ENCODE measurements at places on chromosomes 4 and X.

DNA sequence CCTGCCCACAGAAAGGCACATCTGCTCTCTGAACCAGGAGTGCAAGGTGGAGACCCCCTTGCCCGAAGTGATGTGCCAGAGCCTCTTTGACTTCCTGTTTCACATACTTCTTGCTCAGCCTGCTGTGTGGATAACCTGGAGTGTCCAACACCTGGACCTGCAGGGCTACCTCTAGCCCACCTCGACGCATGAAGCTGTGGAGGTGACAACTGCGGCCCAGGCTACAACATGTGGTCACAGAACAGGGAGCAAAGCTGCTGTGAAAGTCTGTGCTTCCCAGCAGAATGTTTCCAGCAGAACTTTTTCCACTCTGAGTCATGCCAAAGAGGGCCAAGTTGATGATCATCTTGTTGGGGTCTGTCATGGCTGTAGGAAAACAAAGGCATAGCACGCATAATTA lies 1.5 kb downstream of the GIMD1 start:
- DNase-seq, result no peak

DNA sequence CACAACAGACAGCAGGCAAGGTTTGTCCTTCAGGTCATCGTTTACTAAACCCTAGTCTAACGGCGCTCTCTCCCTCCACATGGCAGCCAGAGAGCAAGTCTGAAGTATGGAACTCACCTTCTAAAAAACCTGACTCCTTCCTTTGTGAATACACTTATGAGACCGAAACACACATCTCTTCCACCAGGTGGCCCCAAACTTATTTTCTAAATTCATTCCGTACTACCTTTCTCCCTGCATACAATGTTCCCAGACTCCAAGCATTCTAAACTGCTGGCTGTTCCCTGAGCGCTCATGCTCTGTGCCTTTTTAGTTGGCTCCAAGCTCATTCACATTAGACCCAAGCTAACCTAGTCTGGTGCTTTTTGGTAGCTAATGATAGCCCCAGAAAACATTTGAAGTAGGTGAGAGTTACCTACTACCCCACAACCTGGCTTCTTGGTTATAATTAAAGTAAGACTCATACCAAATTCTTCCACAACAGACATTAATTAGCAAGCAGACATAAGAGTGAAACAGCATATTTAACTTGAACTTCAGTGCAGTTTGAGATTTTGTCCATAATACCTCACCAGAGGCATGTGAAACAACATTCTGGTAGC lies 67.6 kb upstream of the DCLK2 start:
- no peak for DNase-seq

GRCh38 chr4:146333895-146334262 lies 119.5 kb downstream of the REELD1 start:
- DNase-seq, result no peak

GRCh38 chr4:42282081-42282901 lies 115.0 kb upstream of the SHISA3 start:
- no peak for DNase-seq

DNA sequence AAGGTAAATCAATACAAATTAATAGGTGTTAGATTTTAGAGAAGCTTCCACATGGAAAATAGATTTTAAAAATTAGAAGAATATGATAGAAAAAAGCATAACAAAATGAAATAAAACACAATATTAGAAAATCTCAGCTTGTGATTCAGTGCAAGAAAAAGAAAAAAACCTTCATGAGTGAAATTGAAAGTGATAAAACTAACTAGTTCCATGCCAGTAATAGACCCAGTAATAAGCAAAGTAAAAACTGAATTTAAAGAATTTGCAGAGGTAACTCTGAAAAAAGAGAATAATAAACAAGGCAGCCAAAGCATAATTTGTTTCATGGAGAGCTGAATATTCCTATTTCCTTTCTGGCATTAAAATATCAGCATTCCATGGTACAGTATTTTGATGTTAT lies 174.3 kb upstream of the TENM3 start:
- DNase-seq, result no peak

DNA sequence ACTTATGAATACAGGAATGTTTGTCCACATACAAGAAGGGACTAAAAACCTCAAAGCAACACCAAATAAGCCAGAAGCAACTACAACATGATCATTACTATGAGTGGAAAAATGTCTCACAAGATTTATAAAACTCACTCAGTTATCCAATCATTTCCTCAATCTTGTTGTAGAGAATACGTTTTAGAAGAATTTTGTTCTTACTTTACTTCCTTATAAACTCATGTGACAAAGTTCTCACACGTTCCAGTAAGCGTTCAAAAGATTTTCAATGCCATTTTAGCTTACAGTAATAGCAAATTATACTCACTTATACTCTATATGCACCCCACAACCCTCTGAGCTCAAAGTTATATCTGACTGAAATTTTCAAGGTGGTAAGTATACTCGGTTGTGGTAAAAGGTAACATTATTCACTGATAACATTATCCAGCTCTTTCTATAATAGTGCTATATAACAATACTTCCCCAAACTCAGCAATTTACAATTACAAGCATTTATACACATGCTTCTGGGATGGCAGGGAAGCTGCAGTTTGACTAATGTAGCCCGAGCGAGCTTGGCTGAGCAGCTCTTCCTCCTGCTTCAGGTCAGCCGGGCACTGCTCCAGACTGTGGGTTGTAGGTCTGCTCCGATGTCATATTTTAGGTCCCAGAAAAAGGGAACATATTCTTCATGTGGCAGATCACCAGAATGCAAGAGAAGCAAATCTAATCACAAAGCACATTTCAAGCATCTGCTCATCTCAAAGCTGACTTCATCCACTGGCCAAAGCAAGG lies 226.3 kb downstream of the RCHY1 start:
- DNase-seq, result no peak

- DNase-seq, result no peak
Measured at GRCh38 chrX:32933548-32933947, 277.8 kb downstream of the DMD start.

- no peak for DNase-seq
Measured at GRCh38 chr4:111028795-111029194, 405.9 kb upstream of the PITX2 start.

DNA sequence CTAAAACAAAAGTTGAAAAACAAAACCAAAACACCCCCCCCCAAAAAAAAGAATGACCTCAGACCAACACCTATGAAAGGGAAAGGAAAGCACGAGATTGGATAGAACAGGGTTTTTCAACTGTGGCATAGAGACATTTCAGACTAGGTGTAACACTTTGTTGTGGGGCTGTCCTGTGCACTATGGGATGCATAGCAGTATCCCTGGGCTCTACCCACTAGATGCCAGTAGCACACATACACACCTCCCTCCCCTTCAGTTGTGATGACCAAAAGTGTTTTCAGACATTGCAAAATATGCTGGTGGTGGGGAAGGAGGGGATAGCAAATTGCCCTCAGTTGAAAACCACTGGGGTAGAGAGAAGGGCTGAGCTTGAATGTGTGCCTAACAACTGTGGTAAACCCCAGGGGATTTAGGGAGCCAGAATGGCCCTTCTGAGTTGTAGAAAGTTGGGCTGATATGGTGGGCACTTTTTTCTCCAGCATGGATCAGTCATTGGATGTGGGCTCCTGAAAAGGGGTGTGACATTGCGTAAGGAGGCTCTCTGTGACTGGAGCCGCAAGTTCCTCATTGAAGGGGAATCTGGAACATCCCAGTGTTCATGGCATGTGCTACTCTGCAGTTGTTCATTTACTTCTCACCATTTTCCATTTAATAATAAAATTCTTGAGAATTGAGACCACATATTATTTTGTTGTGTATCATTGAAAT lies 8.8 kb upstream of the GEMIN8 start:
- no peak for DNase-seq

- no peak for DNase-seq
Measured at GRCh38 chr4:102599455-102599854, 98.3 kb downstream of the NFKB1 start.

GRCh38 chrX:49040376-49040955 lies 2.7 kb downstream of the TFE3 start:
- no peak for DNase-seq

- DNase-seq, result no peak
Measured at GRCh38 chr4:110597582-110597981, 25.3 kb downstream of the PITX2 start.

- no peak for DNase-seq
Measured at GRCh38 chr4:134911941-134912340, 710.4 kb upstream of the PABPC4L start.

DNA sequence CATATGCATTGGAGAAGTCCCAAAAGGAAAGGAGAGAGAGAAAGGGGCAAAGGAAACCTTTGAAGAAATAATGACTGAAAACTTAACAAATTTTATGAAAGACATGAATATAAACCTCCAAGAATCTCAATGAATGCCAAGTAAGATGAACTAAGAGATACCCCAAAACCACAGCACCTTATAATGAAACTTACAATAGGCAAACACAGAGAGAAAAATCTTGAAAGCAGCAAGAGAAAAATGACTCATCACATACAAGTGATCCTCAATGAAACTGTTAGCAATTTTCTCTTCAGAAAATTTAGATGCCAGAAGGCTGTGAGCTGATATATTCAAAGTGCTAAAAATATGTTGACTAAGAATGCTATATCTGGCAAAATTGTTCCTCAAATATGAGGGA lies 10.1 kb downstream of the SMIM10L2A start:
- DNase-seq, result no peak

DNA sequence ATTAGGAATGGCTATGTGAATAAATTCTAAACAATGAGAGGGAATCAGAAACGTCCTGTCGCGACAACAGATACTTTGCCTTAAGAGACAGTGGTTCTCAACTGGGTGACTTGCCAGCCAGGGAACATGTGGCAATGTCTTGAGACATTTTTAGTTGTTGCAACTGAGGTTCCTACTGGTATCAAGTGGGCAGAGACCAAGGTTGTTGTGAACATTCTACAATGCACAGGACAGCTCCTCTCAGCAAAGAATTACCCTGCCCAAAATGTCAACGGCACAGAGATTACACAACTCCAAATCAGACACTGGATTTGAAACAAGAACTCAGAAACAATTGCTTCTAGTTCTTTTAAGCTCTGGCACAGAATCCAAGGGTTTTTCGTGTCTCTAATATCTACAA lies 128.6 kb downstream of the ARHGAP6 start:
- no peak for DNase-seq

GRCh38 chr4:127048376-127049044 lies 584.2 kb upstream of the INTU start:
- DNase-seq, result no peak

GRCh38 chr4:5709207-5709575 lies 832 bp upstream of the EVC2 start:
- DNase-seq, result no peak

DNA sequence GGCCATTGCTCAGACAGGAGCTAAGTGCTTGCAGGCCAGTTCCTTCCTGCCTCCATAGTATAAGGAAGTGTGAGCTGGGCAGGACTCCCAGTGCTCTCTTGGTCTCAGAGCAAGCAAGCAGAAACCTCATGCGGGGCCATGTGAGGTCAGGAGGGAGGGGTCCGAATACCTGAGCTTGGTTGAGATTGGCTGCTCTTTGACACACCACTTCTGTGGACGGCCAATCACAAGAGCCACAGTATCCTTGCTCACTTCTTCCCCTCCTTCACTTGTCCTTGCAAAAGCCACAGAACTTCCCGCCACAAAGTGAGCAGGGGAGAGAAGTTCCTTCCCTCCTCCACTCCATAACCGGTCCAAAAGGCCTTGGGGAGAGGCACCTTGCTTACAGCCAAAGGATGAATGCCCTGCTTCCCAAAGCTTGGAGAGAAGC lies 56.7 kb downstream of the PRPS1 start:
- no peak for DNase-seq

DNA sequence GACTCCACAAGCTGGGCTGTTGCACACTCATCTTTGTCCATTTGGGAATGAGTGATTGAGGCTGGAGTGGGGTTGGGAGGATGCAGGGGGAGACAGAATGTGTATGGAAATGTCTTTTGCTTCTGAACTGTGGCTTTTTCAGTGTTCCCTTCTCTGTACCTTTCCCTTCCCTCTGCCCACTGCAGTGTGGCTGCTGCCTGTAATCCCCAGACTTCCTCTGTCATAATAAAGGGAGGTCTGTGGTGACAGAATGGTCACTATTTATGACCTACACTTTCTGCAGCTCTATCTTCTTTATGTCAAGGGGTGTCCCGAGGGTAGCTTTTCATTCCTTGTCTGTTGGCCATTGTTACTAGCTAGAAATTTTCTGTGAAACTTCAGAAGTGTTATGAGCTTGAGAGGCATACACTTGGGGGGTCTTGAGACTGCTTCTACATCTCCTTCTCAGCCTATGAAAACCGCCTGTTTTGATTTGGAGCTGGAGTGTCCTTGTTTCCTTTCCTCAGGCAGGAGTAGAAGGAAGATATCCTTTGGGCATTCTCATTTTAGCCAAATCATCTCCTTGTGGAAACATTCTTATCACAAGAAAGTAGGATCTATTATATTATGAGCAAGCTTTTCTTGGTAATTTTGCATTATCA lies 63.0 kb downstream of the ANK2 start:
- no peak for DNase-seq

- no peak for DNase-seq
Measured at GRCh38 chr4:186593587-186593973, 38.2 kb upstream of the MTNR1A start.

DNA sequence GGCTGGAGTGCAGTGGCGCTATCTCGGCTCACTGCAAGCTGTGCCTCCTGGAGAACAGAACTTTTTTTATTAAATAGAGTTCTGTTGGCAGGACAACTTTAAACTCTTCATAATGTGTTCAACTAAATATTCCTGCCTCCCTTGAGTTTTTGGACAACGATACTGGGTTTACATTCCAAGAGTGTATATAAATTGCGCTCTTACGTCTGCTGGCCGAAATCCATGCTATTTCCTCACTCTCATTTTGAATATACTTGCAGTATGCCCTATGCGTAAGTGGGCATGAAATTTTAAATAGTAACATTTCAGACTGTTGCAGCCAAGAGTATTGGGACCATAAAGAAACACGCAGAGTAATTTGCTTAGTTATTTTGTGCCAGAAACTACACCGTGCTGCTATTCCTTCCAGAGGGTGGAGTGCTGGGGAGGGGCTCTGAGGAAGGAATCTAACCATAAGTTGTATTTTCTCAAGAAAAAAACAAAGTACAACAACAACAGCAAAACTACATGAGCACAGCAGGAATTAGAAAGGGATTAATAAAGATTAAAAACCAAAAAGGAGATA lies 480.0 kb downstream of the NLGN4X start:
- no peak for DNase-seq

- DNase-seq, result no peak
Measured at GRCh38 chr4:16056681-16057385, 27.0 kb downstream of the PROM1 start.

GRCh38 chr4:129474698-129475097 lies 378.7 kb downstream of the C4orf33 start:
- no peak for DNase-seq

- no peak for DNase-seq
Measured at GRCh38 chr4:174066611-174067205, 216.8 kb downstream of the FBXO8 start.

GRCh38 chr4:41160856-41161255 lies 53.5 kb downstream of the APBB2 start:
- DNase-seq, result no peak

GRCh38 chr4:69759189-69759604 lies 1.2 kb downstream of the SULT1B1 start:
- no peak for DNase-seq

- DNase-seq, result no peak
Measured at GRCh38 chr4:86450861-86451260, 91.0 kb upstream of the MAPK10 start.

- DNase-seq, result no peak
Measured at GRCh38 chrX:70998411-70999027, 67.6 kb upstream of the SLC7A3 start.

Measured in activated CD4-positive, CD25-positive, alpha-beta regulatory T cell treated with anti-CD3 and anti-CD28 coated beads, Interleukin-2, amount 50 U/mL, for 16 hours (primary cell).